ENCODE measurements at places on chromosomes 3 and 15. TPM values are rescaled to one million over a fixed set of nuclear protein-coding genes. Genes with fewer than 3 reads are reported as not detected.
A peak's percentile ranks its signal among the peaks of the same experiment; 100 is the strongest.

Gene HGD
- 104 TPM for total RNA-seq

Gene CHRNA7
- 3.7 TPM for total RNA-seq

Gene PHLDB2
- 15.3 TPM for total RNA-seq

Gene PROK2
- total RNA-seq: not detected

Gene DOCK3
- 0.36 TPM for total RNA-seq

- H3K4me1 ChIP-seq: peaks cover 6% of the 10 kb centered on the region
- no peaks in the 10 kb centered on the region for H3K36me3 ChIP-seq
- no peak overlapping the region for H3K4me3 ChIP-seq
- no peaks in the 10 kb centered on the region for H3K27me3 ChIP-seq
These were observed 483.2 kb downstream of the RBMS3 start for GRCh38 chr3:29764041-29764440.

DNA sequence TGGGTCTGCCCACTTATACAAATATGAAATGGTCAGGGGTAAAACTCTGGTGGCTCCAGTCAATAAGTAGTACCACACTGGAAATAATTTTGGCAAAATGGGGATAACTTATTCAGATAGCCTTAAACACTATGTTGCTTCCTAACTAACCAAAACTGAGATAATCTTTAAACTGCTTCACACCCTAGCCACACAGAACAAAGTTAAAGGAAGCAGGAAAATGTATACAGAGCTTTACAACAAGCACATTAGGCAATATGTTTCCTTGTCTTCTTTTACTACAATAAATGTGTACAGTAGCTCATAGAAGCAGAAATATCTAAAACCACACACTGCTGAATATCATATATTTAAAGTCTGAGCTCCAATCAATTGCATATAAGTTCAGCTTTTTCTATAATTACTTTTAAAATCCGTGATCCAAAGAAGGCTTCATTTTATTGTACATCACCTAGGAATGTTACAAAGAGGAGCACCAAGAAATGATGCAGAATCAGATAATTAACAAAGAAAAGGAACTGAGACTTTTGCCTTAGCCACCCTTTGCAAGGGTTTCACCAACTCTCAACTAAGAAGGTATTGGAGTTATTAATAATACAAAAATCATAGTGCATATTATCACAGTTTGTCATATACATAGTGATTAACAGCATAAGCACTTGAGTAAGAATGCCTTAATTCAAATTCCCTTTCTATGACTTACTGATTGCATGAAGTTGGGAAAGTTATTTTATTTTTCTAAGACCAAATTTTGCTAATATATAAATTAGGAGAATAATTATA lies 9.2 kb upstream of the SSR3 start:
- no peak overlapping the region for H3K4me3 ChIP-seq

- H3K4me1 ChIP-seq: no peaks in the 10 kb centered on the region
- no peaks in the 10 kb centered on the region for H3K27me3 ChIP-seq
- H3K27ac ChIP-seq: no peak overlapping the region
These were observed 464.1 kb upstream of the ARHGEF26 start for GRCh38 chr3:153657046-153657445.

DNA sequence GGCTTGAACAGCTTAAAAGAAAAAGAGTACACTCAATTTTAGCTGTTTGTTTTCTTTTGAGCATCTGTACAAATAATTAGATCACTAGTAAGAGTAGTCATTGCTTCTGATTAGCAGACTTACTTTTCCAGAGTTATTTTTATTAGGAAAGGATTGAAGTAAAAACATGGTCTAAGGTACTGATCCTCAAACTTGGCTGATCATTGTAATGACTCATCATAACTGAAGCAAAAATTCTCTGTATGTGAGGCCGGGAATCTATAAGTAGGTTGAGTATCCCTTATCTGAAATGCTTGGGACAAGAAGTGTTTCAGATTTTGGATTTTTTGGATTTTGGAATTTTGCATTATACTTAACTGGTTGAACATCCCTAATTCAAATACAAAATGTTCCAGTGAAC lies 12.4 kb downstream of the NMD3 start:
- no peak for DNase-seq
- no peaks in the 10 kb centered on the region for H3K36me3 ChIP-seq
- no peak overlapping the region for H3K27ac ChIP-seq
- H3K27me3 ChIP-seq: no peaks in the 10 kb centered on the region

GRCh38 chr3:128322030-128323022 lies 144.4 kb downstream of the DNAJB8 start:
- DNase-seq: no peak
- no peaks in the 10 kb centered on the region for H3K27me3 ChIP-seq
- H3K4me3 ChIP-seq: no peak overlapping the region
- H3K36me3 ChIP-seq: no peaks in the 10 kb centered on the region

DNA sequence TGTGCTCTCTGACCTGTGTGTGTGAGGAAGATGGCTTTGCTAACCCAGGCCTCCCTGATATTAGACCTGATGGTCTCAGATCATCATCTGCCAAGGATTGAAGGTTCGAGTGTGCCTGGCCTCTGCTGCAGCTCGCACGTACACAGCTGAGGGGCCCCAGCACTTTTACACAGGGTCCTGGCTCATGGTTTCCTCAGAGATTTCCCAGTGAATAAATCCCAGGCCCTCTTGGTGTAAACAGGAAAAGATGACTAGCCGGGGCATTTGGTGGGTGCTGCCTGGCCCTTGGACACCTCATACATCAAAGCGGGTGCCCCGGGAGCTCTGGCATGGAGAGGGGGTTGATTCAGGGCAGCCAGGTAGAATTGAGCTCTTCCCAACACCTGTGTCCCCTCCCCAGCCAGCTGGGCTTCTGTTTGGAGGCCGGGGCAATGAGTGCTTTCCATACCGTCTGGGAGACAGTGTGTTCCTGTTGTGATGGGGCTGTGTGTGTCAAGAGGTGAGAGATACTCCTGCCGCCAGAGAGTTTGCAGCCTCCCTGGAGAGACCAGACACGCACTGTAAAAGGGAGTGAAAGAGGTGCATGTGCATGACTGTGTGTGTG lies 72.5 kb upstream of the TLE3 start:
- no peak overlapping the region for H3K27ac ChIP-seq
- H3K36me3 ChIP-seq: no peaks in the 10 kb centered on the region
- no peak for DNase-seq
- H3K4me3 ChIP-seq: no peak overlapping the region
- H3K4me1 ChIP-seq: no peaks in the 10 kb centered on the region

DNA sequence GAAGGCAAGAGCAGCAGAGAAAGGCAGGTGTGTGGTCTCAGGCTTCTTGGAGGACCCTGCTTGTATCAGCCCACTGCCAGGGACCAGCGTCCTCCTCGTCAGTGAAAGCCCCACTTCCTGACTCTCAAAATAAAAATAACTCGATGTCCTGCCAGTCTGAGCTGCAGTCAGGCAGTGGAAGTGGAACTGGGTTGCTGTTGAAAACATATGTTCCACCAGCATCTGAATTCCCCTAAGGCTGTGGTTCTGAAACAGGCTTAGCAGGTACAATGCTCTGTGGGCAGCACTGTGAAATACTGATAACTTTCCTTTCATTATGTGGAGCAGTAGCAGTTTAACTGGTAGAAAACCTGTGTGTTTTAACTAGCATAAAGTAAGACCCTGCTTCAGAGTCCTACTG lies 121.6 kb upstream of the EIF1B start:
- H3K36me3 ChIP-seq: no peaks in the 10 kb centered on the region
- no peaks in the 10 kb centered on the region for H3K27me3 ChIP-seq
- no peak overlapping the region for H3K4me3 ChIP-seq
- no peak for DNase-seq

- DNase-seq: no peak
- peak overlapping the region; percentile 96 for H3K27ac ChIP-seq
- H3K36me3 ChIP-seq: no peaks in the 10 kb centered on the region
- H3K4me1 ChIP-seq: no peaks in the 10 kb centered on the region
- H3K27me3 ChIP-seq: no peaks in the 10 kb centered on the region
These were observed 1.7 kb downstream of the B3GNT5 start for GRCh38 chr3:183254487-183255347.

- DNase-seq: no peak
- no peaks in the 10 kb centered on the region for H3K4me1 ChIP-seq
- H3K27me3 ChIP-seq: no peaks in the 10 kb centered on the region
- no peaks in the 10 kb centered on the region for H3K36me3 ChIP-seq
- no peak overlapping the region for H3K27ac ChIP-seq
These were observed 64.9 kb upstream of the ZBTB20 start for GRCh38 chr3:115211810-115212492.

DNA sequence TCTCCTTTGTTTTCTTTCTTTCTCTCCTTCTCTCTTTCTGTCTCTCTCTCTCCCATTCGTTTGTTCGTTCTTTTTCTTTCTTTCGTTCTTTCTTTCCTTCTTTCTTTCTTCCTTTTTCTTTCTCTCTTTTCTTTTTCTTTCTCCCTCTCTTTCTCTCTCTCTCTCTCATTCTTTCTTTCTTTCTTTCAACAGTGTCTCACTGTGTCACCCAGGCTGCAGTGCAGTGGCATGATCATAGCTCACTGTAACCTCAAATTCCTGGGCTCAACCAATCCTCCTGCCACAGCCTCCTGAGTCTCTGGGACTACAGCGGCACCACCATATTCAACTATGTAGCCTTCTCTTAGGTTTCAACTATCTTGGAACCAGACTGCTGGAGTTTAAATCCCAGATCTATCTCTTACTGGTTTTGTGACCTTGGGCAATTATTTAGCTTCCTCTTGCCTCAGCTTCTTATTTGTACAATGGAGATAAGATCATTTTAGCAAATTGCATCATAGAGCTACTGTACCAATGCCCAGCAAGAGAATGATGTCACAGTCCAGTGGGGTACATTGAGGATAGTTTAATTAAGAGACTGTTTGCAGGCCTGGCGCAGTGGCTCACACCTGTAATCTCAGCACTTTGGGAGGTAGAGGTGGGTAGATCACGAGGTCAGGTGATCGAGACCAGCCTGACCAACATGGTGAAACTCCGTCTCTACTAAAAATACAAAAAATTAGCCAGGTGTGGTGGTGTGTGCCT lies 27.3 kb upstream of the PARL start:
- no peaks in the 10 kb centered on the region for H3K27me3 ChIP-seq
- H3K4me1 ChIP-seq: no peaks in the 10 kb centered on the region
- no peak overlapping the region for H3K27ac ChIP-seq
- no peaks in the 10 kb centered on the region for H3K36me3 ChIP-seq
- no peak for DNase-seq

- H3K4me3 ChIP-seq: no peak overlapping the region
- no peak overlapping the region for H3K27ac ChIP-seq
- H3K4me1 ChIP-seq: no peaks in the 10 kb centered on the region
- DNase-seq: no peak
- no peaks in the 10 kb centered on the region for H3K27me3 ChIP-seq
These were observed 53.9 kb downstream of the BOC start for GRCh38 chr3:113265231-113265630.

GRCh38 chr15:68834346-68834745 lies 13.7 kb upstream of the ANP32A start:
- no peaks in the 10 kb centered on the region for H3K36me3 ChIP-seq
- H3K4me1 ChIP-seq: no peaks in the 10 kb centered on the region
- DNase-seq: no peak
- H3K4me3 ChIP-seq: no peak overlapping the region
- H3K27me3 ChIP-seq: no peaks in the 10 kb centered on the region
- H3K27ac ChIP-seq: no peak overlapping the region

GRCh38 chr3:53821631-53822121 lies 24.5 kb downstream of the CHDH start:
- no peak for DNase-seq
- H3K4me3 ChIP-seq: no peak overlapping the region
- no peak overlapping the region for H3K27ac ChIP-seq
- H3K27me3 ChIP-seq: no peaks in the 10 kb centered on the region
- H3K36me3 ChIP-seq: no peaks in the 10 kb centered on the region
- H3K4me1 ChIP-seq: no peaks in the 10 kb centered on the region

- H3K27me3 ChIP-seq: no peaks in the 10 kb centered on the region
- no peak overlapping the region for H3K27ac ChIP-seq
- no peak overlapping the region for H3K4me3 ChIP-seq
- H3K36me3 ChIP-seq: no peaks in the 10 kb centered on the region
These were observed 328.3 kb downstream of the PLCL2 start for GRCh38 chr3:17213102-17213501.

- H3K4me1 ChIP-seq: no peaks in the 10 kb centered on the region
- no peaks in the 10 kb centered on the region for H3K36me3 ChIP-seq
- H3K27ac ChIP-seq: no peak overlapping the region
- H3K27me3 ChIP-seq: no peaks in the 10 kb centered on the region
- no peak for DNase-seq
These were observed 81.9 kb upstream of the CDV3 start for GRCh38 chr3:133491481-133492059.

GRCh38 chr15:99406716-99407487 lies 155.6 kb downstream of the LRRC28 start:
- no peaks in the 10 kb centered on the region for H3K36me3 ChIP-seq
- no peak overlapping the region for H3K27ac ChIP-seq
- H3K4me1 ChIP-seq: no peaks in the 10 kb centered on the region
- DNase-seq: no peak
- no peak overlapping the region for H3K4me3 ChIP-seq

DNA sequence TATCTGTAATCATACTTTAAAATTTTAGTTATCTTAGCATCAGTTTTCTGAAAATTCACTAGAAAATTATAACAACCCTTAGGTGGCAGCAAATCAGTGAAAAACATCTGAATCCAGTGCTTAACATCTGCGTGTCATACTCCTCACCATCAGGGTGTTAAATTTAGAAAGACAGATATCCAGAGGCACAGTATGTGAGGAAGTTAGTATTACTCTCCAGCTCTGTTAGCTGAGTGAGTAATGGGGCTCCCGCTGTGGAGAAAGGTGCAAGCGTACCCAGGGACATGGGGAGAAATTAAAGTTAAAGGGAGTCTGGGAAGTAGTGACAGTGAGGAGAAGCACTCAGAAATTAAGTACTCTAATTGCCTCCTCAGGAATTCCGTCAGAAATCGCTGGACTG lies 50.9 kb downstream of the CEP63 start:
- H3K27me3 ChIP-seq: no peaks in the 10 kb centered on the region
- H3K36me3 ChIP-seq: no peaks in the 10 kb centered on the region
- H3K4me1 ChIP-seq: no peaks in the 10 kb centered on the region
- no peak overlapping the region for H3K27ac ChIP-seq
- no peak overlapping the region for H3K4me3 ChIP-seq
- DNase-seq: no peak

DNA sequence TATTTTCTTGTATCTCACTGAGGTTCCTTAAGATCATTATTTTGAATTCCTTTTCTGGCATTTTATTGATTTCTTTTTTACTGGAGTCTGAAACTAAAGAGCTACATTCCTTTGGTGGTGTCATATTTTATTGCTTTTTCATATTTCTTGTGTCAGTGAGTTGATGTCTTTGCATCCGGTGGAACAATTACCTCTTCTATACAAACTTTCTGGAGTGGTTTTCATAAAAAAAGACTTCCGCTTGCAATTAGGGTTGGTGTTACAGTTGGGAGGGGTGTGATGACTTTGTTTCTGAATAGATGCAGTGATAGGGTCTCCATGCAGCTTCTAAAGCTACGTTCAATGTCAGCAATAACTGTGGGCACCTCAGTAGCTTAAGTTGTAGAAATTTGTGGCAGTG lies 181.7 kb downstream of the LPP start:
- no peaks in the 10 kb centered on the region for H3K36me3 ChIP-seq
- no peak overlapping the region for H3K27ac ChIP-seq
- H3K27me3 ChIP-seq: no peaks in the 10 kb centered on the region
- no peak overlapping the region for H3K4me3 ChIP-seq

GRCh38 chr3:120634539-120634938 lies 38.4 kb downstream of the NDUFB4 start:
- H3K36me3 ChIP-seq: no peaks in the 10 kb centered on the region
- no peaks in the 10 kb centered on the region for H3K4me1 ChIP-seq
- no peaks in the 10 kb centered on the region for H3K27me3 ChIP-seq
